Stimulated activated CD4-positive, alpha-beta T cell treated with anti-CD3 and anti-CD28 coated beads, Interleukin-12 subunit alpha, Interleukin-12 subunit beta, amount 100 ng/mL, for 48 hours (primary cell): ENCODE measurements at places on chromosomes 2 and 18.

DNA sequence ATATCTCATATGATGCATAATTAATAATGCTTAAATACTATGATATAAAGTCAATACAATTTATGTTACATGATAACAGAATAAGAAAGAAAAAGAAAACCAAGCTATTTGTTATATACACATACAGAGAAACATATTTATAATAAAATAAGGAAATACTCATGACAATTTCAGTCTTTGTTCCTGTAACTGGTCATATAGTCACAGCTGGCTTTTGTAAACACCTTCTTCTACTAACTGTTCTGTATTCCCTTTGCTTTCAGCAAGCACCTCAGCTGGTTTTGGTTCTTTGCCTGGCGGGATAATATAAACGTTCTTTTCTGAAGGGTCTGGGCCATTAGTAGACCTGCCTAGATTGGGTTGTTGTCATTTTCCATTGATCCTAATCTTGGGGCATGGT is 158.5 kb downstream of the COPS8 start:
- no peak for DNase-seq

GRCh38 chr18:22060361-22060760 is 109.0 kb upstream of the GATA6 start:
- no peak for DNase-seq

- no peak for DNase-seq
These were observed 37.3 kb upstream of the REL start for GRCh38 chr2:60844105-60844504.

- DNase-seq, result no peak
These were observed 605 bp downstream of the ZNF2 start for GRCh38 chr2:95166065-95166763.

GRCh38 chr2:95348609-95349567 is 51.7 kb downstream of the KCNIP3 start:
- DNase-seq, result no peak

DNA sequence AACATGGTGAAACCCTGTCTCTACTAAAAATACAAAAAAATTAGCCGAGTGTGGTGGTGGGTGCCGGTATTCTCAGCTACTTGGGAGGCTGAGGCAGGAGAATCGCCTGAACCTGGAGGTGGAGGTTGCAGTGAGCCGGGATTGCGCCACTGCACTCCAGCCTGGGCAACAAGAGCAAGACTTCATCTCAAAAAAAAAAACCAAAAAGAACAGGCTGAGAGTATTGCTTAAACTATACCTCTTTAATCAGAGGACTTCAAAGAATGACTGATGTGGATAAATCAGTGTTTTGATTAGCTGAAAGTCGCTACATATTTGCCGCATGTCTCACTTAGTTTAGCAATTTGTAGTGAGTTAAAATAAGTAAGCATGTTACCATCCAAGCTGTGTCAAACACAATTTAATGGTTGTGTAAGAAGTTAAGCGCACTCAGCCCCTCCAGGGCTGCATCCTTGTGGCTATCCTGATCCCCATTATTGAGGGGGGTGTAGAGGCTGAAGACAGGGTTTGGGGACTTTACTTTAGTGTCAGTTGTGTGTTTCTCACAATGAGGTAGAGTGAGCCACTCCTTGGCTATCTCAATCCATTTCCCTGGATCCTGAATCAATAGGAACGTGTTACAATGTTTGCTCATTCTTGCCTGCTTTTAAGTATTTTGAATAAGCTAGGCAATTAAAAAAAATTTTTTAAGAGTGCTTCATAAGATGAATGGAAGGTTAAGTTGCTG is 11.0 kb upstream of the FARP2 start:
- no peak for DNase-seq

DNA sequence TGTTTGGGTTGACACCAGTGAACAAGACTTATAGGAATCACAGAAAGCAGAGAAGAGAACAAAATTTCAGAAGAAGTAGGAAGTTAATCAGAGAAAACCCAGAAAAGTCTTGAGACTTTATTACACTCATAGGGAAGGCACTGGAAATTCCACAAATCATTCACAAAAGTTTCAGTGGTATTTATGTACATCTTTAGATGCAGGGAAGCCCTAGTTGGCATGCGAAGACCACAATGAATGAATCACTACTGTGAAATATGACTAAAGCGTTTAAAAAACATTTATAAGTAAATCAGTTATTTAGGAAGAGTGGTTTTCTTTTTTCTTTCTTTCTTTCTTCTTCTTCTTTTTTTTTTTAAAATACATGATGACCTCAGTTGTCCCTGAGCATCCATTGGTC is 105.1 kb downstream of the NUP35 start:
- DNase-seq, result no peak

GRCh38 chr2:100674666-100675065 is 111.9 kb downstream of the PDCL3 start:
- no peak for DNase-seq

DNA sequence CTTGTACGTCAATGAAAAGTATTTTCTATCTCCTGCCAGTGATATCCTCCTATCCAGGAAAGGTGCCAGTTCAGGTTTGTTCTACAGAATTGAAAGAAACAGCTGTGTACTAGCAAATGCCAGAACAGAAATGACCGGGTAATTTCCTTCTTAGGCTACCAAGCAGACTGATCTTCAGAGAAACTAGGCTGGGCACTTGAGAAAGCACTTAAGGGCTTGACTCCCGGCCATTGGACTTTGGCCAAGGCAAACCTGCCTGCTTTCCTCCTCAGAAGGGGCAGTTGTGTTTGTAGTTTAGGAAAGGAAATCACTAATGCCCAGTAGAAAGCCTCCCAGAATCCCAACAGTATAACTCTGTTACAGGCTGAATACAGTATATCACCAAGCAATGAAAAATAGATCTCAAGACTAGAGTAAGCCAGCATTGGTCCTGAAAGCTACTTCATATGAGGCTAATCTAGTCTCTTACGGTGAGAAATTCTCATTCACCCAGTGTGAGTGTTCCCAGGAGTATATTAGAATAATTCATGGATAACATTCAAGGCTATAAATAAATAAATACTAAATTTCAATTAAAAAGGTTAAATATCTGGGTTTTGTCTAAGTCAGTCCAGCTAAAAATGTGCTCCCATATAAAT is 43.0 kb upstream of the COL5A2 start:
- DNase-seq, result no peak

- no peak for DNase-seq
These were observed 128.7 kb downstream of the UXS1 start for GRCh38 chr2:106065268-106065982.

- DNase-seq, result no peak
These were observed 28.1 kb upstream of the MYCN start for GRCh38 chr2:15912203-15912602.

DNA sequence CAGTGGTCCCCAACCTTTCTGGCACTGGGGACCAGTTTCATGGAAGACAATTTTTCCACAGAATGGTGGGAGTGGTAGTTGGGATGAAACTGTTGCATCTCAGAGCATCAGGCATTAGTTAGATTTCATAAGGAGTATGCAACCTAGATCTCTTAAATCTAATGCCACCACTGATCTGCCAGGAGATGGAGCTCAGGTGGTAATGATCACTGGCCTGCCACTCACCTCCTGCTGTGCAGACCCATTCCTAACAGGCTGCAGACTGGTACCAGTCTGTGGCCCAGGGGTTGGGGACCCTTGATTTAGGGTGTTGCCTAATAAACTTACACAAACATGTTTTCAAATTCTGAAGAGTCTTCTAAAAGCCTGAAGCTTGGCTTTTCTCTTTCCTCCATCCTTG is 261.3 kb downstream of the CDH19 start:
- no peak for DNase-seq

- peak; percentile 4 for DNase-seq
These were observed 35.8 kb upstream of the AFF3 start for GRCh38 chr2:100178085-100178788.

DNA sequence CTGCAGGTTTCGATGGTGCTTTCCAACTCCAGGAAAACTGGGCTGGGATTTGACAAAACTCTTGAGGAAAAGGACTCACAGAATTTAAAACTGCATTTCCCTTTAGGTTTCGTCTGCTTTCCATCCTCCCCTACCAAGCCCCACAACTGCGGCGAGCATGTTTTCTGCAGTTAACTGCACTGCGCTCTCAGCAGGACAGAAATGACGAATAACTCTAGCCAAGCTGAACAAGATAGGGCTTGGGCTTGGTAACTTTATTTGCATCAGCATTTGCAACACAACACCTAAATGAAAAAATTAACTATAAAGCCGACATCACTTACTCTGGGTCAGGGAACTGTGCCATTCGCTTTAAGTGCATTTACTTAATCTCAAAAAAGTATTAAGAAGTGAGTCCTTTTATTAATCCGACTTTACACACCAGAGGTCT is 669 bp upstream of the PIKFYVE start:
- DNase-seq, result peak; percentile 29

DNA sequence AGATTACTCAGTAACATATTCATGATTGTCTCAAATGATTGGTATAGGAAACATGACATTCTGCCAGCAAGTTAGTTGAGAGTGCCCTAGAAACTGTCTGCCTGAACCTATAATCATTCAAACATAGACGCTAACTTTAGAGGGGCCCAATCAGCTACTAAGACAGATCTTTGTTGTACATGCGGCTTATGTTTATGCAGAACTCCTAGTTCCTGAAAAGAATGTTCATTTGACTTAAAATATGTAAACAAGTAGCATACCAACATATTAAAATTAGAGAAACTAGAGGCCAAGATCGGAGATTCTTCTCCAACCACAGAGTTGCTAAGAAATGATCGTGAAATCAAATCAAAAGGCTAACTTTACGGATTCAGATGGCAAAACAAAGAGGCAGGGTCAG is 4.2 kb upstream of the METAP1D start:
- DNase-seq, result no peak

DNA sequence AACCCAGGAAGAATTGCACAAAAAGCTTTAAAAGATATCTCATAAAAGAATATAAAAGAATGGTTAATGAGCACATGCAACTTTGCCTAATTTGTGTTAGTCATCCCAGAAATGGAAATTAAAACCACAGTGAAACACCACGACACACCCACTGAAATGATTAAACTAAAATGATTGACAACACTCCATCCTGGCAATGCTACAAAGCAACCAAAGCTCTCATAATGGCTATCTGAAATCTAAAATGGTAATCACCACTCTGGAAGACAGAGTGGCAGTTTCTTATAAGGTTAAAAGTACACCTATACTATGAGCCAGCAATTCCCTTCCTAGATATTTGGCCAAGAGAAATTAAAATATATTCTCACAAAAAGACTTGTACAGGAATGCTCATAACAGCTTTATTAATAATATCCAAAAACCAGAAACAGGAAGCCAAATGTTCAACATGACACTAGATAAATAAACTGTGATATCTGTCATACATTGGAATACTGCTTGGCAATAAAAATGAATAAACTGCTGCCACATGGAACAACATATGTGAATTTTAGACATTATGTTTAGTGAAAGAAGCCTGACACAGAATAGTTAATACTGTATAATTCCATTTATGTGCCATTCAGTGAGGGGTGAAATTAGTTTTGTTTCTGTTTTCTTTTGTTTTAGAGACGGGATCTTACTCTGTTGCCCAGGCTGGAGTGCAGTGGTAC is 105.3 kb upstream of the BCL2L11 start:
- DNase-seq, result no peak

DNA sequence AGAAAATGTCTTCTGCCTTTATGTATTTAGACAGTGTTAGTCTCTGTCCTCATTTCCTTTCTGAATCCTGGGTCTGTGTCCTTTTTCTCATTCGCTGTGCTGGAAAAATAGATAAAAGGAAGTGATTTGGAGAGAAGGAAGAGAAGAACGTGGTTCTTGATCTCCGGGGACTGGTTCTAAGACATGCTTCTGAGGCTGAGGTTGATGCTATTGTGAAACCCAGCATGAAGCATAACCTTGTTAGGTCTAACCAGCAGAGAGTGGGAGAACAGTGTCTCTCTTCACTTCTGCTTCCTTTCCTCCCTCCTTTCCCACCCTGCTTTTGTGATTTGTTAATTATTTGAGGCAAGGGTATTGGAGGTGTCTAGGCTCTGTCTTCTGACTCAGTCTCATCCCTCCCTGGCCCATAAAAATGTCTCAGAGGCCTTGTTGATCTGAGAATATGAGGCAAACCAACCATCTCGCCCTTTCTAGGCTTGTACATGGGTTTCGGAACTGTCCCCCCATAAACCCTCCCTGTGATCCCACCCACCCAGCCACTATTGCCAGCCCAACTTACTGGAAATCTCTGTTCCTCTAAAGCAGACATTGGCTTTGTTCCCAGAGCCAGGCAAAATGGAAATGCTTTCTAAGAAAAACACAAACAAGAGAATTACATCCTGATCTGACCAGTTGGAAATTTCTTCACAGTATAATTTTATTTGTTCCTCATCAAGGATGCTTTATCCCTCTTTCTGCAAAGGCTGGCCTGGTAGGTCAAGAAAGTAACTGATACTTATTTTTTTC is 360.6 kb upstream of the TNP1 start:
- DNase-seq, result no peak

DNA sequence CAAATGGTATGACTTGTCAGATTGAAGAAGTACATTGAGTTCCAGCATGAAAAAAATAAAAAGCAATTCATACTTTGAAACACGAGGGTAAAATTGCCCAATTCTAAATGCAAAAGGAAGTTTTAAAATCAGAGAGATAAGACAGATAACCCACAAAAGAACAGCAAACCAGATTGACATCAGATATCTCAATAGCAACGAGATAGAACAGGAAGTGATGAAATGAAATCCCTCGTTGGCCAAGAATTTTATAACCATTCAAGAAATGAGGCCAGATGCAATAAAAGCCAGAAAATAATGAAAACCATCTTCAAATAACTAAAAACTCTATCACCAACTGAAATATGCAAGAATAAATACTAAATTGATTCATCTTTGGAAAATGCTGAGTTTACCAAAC is 172.8 kb downstream of the CD226 start:
- no peak for DNase-seq

DNA sequence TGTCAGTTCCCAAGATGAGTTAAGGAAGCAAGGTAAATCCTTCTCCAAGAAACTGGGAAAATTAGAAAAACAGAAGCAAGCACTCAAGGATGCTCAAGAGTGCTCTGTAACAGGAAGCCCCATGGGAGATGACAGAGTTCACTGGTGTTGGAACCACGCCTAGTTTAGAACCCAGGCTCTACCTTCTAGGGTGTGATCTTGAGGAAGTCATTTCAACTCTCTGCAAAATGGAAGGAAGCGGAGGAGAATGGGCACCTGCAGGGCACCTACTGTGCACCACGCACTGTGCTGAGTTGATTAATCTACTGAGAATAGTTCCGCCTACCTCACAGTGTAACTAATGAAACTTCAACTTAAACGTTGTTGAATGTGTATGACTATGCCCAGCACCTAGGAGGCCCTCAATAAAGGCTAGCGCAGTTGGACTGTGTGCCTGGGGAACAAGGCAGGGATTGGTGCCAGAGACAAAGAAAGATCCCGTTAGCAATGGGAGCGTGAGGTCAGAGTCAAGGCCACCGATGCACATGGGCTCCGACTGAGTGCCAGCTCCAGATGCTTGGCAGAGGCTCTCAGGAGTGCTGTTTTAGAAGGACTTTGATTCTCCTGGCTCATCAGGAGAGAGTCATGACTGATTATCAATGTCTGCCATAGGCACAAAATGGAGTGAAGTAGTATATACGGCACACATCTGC is 93.7 kb downstream of the MAPK4 start:
- DNase-seq, result no peak
